ENCODE measurements at places on chromosomes 5 and 9.
A peak's percentile ranks its signal among the peaks of the same experiment; 100 is the strongest.

GRCh38 chr5:4716781-4717180 is 423.3 kb upstream of the ADAMTS16 start:
- no peak for DNase-seq

- no peak for DNase-seq
Observed at GRCh38 chr5:110441035-110441434, 285.4 kb downstream of the TMEM232 start.

GRCh38 chr9:101270302-101270701 is 114.5 kb downstream of the BAAT start:
- DNase-seq: no peak

DNA sequence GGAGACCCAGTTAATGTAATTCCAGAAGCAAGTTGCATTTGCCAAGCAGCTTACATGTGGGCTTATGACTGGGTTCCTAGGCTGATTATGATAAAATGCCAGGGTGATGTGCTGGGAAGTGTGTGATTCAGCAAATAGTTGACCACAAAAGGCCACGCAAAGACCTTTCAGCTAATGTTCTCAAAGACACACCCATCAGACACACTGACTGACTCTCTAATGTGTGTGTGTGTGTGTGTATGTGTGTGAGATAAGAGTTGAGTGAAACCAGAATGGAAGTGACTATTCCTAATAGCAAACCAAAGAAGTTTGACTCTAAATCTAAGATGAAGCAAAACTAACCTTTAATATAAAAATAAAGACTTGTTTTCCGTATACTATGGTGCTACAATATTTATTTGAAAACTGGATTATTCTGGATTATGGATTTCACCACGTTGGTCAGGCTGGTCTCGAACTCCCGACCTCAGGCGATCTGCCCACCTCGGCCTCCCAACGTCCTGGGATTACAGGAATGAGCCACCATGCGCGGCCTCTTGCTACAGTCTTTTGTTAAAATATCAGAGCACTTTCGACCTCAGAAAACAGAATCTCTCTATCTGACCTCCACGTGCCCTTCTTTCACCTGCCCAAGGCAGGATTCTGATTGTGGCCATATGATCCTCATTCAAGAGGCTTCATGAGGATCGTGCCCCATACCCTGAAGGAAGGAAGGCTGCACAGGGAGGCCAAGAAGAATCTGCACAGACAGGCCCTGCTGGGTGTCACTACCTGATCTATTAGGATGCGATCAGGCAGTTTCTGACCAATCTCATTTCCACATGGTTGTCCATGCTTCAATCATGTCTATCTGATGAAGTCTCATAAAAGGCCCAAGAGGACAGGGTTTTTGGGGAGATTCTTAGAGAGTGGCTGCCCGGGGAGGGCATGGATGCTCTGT is 75.6 kb downstream of the USP20 start:
- DNase-seq: no peak

DNA sequence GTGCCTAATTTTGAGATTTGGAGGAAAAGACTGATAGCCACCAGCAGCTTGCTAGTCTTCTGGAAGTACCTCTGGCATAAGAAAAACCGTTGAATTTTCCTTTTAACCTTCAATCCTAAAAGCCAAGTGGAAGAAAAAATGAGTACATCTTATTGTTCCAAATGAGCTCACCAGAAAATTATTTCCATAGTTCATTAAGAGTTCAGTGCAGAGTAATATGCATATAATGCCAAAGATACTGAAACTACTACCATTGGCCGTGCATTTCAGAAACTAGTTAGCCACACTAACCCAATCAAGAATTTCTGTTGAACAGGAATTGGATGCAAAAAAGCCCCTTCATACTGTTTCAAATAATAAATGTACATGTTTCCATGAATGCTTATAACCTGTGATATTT is 607.9 kb downstream of the KCTD16 start:
- DNase-seq: no peak

GRCh38 chr5:87101321-87101720 is 166.4 kb upstream of the RASA1 start:
- DNase-seq: no peak

GRCh38 chr5:11383506-11384095 is 520.6 kb downstream of the CTNND2 start:
- DNase-seq: peak; percentile 31

DNA sequence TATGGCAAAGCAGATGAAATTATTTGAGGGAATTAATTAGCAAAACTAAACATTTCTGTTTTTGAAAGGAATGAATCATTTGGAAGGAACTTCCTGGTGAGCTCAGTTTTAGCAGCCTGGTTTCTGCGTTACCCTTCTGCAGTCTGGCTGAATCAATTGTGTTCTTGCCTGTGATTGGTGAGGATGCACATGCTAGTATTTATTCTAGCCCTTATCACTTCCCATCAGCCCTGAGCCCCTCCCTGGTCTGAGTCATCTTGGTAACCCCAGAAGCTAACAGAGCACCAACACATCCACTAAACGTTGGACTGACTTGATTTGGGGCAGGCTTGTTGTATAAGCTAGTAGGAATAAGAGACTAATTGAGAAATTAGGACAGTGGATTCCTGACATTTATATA is 6.6 kb downstream of the TJP2 start:
- peak; percentile 66 for DNase-seq

GRCh38 chr5:11305245-11305644 is 544.2 kb upstream of the DAP start:
- no peak for DNase-seq

- no peak for DNase-seq
Observed at GRCh38 chr5:170420806-170421412, 31.7 kb upstream of the KCNMB1 start.

DNA sequence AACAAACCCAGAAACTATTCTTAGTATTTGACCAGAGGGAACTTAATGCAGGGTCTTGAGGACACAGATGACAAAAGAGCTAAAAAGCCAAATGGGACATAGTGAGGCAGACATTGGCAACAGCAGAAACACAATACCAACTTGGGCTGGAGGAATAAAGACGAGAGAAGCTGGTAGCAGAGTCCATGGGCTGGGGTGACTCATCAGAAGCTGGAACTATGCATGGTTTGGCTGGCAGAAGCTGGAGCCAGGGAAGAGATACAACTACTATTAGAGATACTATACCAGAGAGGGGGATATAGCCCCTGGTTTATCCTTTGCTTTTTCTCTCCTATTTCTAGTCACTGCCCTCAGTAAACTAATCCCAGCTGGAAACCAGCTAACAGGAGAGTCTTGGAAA is 29.2 kb upstream of the DPYSL3 start:
- no peak for DNase-seq

DNA sequence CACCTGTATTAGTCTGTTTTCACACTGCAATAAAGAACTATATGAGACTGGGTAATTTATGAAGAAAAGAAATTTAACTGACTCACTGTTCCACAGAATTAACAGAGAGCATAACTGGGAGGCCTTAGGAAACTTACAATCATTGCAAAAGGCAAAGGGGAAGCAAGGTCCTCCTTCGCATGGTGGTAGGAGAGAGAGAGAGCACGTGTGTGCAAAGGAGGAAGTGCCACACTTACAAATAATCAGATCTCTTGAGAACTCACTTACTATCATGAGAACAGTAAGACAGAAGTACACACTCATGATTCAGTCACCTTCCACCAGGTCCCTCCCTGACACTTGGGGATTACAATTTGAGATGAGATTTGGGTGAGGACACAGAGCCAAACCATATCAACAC is 258.7 kb downstream of the TRIM32 start:
- no peak for DNase-seq

DNA sequence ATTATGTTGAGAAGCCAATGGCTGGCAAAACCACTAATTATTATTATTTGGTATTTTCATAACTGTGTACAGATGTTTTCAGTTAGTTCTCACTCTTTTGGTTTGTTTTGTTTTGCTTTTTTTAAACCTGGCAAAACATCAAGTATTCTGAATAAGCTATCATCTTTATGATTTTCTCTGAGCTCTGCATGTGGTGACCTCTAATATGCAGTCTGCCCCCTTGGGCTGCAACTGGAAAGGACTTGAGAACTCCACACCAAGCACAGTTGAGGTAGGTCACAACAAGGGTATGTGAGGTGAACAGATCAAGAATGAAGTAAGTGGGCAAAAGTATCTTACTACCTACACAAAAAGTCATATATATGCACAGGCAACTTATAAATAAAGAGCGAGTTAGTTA is 202.2 kb downstream of the NFIB start:
- no peak for DNase-seq

DNA sequence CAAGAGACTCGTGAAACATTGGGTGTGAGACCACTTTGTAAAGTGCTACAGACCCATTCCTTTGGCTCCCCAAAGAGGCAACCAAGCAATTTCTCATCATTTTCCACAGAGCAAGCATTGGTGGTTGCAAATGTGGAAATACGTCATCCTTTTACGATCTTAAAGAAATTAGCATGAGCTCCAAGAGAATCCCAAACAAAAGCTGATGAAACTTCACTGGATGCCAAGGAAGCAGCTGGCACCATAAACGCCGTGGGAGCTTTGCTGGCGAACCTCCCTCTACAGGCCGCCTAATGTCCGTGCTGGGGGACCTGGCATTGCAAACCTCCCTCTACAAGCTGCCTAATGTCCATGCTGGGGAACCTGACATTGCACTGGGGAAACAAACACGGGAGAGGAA is 432.4 kb downstream of the ACTL7B start:
- no peak for DNase-seq

- DNase-seq: no peak
Observed at GRCh38 chr9:15372455-15372854, 50.2 kb upstream of the SNAPC3 start.

DNA sequence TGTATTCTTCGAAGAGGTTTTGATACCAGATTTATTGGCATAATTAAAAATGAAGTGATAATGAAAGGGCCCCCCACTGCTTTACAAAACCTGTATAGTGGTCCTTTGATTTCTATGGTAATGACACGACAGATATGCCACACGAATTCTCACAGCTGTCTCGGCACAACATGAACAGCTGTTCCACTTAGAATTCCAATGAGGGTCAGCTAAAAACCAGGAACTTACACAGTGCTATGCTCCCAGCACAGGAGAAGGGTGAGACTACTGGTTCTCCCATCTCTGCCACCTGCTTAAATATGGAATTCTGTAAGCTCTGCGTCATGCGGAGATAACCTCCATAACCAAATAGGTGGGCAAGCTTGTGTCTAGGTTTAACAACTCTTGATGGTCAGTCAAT is 183.0 kb upstream of the EFNA5 start:
- no peak for DNase-seq

DNA sequence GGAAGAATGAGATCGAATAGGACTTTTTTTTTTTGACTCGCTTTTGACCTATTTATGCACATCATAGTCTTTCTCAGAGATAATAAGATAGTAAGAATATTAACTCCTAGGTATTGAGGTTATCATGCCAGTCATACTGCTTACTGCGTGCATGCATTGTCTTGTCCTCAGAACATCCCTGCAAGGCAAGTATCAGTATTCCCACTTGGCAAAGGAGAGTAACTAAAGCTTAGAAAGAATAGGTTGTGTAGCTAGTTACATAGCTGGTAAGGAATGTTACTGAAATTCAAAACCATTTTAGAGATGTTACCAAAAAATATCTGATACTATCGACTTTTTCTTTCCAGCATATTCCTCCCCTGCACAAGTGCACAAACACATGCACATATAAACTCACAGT is 296.1 kb upstream of the CLINT1 start:
- no peak for DNase-seq

DNA sequence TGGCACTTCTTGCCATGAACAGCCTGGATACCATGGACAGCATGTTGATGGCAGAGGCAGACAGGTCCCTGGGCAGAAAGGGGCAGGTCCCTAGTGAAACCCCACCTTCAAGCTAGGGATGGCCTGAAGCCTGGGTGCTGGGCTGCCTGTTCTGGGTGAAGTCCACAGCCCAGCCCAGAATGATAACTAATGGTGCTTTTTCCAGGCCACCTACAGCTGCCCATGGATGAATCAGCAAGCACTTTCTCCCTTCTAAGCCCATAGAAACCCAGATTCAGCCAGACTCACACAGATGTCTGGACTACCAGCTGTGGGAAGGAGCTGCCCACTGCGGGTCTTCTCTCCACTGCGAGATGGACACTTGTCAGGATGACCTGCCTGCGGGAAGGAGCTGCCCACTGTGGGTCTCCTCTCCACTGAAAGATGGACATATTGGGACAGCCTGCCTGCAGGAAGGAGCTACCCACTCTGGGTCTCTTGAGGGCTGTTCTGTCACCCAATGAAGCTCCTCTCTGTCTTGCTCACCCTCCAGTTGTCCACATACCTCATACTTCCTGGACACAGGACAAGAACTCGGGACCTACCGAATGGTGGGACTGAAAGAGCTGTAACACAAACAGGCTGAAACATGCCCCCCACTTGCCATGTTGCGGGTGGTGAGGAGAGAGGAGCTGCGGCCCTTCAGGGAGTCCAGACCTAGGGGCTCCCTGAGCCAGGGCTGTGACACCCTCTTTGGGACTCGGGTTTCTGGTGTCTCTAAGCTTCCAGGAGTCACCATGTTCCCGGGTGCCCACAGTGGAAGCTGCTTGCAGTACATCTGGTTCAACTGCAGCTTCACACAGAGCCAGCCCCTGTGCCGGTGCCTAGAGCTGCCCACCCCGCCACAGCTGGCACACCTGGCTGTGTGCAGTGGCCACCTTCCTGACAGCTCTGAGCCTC is 60.7 kb upstream of the SYNPO start:
- DNase-seq: no peak

GRCh38 chr5:106321242-106321641 is 1349.5 kb downstream of the EFNA5 start:
- no peak for DNase-seq
